HFFc6 (cell line): ENCODE measurements at places on chromosomes 2 and 18. TPM values are rescaled to one million over a fixed set of nuclear protein-coding genes. Genes with fewer than 3 reads are reported as not detected.

GRCh38 chr2:75810611-75811330, 100.1 kb upstream of the GCFC2 start:
- no peak overlapping the region for H3K4me3 ChIP-seq
- no peak for DNase-seq

- H3K27me3 ChIP-seq: no peaks in the 10 kb centered on the region; the same call in 1 of the 2 replicates
- no peak for DNase-seq
- no peaks in the 10 kb centered on the region for H3K36me3 ChIP-seq
- no peak overlapping the region for H3K4me3 ChIP-seq
- peaks cover 9% of the 10 kb centered on the region for H3K4me1 ChIP-seq
These were observed 51.6 kb upstream of the PLA2R1 start for GRCh38 chr2:160114020-160114419.

- no peak for DNase-seq
- peaks cover 22% of the 10 kb centered on the region for H3K4me1 ChIP-seq
- H3K27me3 ChIP-seq: no peaks in the 10 kb centered on the region; the same call in 1 of the 2 replicates
- no peak overlapping the region for H3K27ac ChIP-seq
These were observed 4.9 kb downstream of the TMEM177 start for GRCh38 chr2:119683713-119684443.

DNA sequence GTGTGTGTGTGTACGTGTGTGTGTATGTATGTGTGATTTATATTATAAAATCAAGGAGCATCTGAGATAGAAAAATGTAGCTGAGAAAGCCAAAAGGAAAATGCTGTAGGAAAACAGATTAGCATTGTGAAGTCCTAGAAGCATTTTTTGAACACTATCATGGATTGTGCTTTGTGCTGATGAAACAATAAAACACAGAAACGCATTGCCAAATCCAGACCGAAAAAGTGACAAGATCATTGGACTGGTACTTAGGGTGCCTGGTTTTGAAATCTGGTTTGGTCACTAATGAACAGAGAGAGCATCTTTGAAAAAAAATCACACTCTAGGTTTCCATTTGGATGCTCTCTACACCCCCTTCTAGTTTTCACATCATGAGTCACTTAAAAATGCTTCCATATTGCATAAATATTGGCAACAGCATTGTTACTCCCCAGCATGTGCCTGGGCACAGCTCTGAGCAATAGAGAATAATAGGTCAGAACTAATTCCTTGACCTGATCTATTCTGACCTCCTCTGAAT, 214.6 kb upstream of the LRRTM1 start:
- no peaks in the 10 kb centered on the region for H3K27me3 ChIP-seq
- DNase-seq: no peak
- no peaks in the 10 kb centered on the region for H3K36me3 ChIP-seq
- H3K4me1 ChIP-seq: no peaks in the 10 kb centered on the region

DNA sequence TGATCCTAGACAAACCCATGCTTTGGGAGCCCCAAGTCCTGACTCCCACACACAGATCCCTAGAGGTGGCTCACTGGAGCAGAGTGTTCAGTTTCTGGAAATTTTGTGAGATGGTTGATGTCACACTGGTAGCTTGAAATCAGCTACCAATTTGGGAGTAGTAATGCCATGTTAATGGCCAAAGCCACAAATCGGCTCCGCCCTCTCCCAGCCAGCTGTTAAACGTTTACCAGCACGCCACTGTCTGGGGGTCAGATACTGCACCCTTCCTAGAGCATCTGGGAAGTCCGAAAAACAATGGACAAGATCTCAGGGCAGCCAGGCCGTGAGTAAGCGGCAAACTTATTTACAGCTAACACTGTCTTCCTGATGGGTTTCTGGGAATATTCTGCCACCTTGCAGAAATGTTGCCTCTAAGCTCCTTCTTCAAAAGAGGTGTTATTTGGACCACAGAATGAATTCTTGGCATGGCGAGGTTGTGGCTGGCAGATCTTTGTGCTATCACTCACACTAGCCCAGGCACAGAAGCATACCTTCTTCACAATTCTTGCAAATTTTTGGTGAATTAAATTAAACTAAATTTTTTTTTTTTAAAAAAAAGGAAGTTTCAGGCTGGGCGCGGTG, 60.2 kb upstream of the FZD7 start:
- H3K27me3 ChIP-seq: peaks cover 1% of the 10 kb centered on the region
- no peak overlapping the region for H3K4me3 ChIP-seq
- peaks cover 7% of the 10 kb centered on the region; the same call in 1 of the 2 replicates for H3K36me3 ChIP-seq
- no peak overlapping the region for H3K27ac ChIP-seq

GRCh38 chr18:79902640-79903039, 48.8 kb downstream of the SLC66A2 start:
- no peaks in the 10 kb centered on the region for H3K4me1 ChIP-seq
- H3K27ac ChIP-seq: no peak overlapping the region
- no peak for DNase-seq
- H3K4me3 ChIP-seq: no peak overlapping the region
- H3K27me3 ChIP-seq: peaks cover 5% of the 10 kb centered on the region; the same call in 1 of the 2 replicates
- peaks cover 26% of the 10 kb centered on the region for H3K36me3 ChIP-seq

GRCh38 chr18:35515460-35516130, 17.8 kb upstream of the INO80C start:
- DNase-seq: no peak
- H3K36me3 ChIP-seq: no peaks in the 10 kb centered on the region
- H3K27ac ChIP-seq: peak overlapping the region; percentile 60
- H3K27me3 ChIP-seq: peaks cover 5% of the 10 kb centered on the region

GRCh38 chr18:77093067-77093430, 39.5 kb downstream of the MBP start:
- no peak overlapping the region for H3K4me3 ChIP-seq
- H3K4me1 ChIP-seq: peaks cover 3% of the 10 kb centered on the region; the same call in 1 of the 2 replicates
- peaks cover 8% of the 10 kb centered on the region for H3K27me3 ChIP-seq
- no peak overlapping the region for H3K27ac ChIP-seq
- no peaks in the 10 kb centered on the region for H3K36me3 ChIP-seq

- no peaks in the 10 kb centered on the region for H3K36me3 ChIP-seq
- H3K4me1 ChIP-seq: no peaks in the 10 kb centered on the region
- no peak overlapping the region for H3K4me3 ChIP-seq
These were observed 18.8 kb upstream of the FAM110C start for GRCh38 chr2:65121-65520.

- no peak for DNase-seq
- H3K36me3 ChIP-seq: peaks cover 7% of the 10 kb centered on the region; the same call in 1 of the 2 replicates
- H3K27ac ChIP-seq: no peak overlapping the region
- H3K4me1 ChIP-seq: peaks cover 41% of the 10 kb centered on the region
- H3K4me3 ChIP-seq: no peak overlapping the region
These were observed 25.7 kb downstream of the DIS3L2 start for GRCh38 chr2:231987124-231987727.

DNA sequence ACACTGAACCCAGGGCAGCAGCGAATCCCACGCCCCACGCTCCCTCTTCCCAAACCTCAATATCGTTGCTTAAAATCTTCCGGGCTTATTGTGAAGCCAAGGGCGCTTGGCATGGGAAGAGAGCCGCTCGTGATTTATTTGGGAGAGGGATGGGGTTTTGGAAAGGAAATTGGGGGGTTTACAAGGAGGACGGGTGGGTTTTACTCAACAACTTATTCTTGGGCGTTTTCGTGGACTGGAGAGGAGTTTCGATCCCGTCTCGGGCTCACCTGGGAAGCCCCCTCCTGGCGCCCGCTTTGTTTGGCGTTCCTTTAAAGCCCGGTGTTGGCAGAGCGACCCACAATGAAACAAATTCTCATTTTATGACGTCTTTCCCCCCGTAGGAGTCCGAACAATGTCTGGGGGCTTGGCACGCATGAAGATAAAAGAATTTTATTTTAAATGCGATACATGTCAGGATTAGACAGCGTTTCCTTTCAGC, 135.3 kb downstream of the INSIG2 start:
- no peak overlapping the region for H3K27ac ChIP-seq
- H3K27me3 ChIP-seq: peaks cover 30% of the 10 kb centered on the region
- H3K36me3 ChIP-seq: no peaks in the 10 kb centered on the region
- H3K4me3 ChIP-seq: peak overlapping the region; percentile 68
- DNase-seq: no peak

GRCh38 chr18:44536619-44537018, 144.1 kb upstream of the SETBP1 start:
- no peaks in the 10 kb centered on the region for H3K36me3 ChIP-seq
- H3K4me3 ChIP-seq: no peak overlapping the region

DNA sequence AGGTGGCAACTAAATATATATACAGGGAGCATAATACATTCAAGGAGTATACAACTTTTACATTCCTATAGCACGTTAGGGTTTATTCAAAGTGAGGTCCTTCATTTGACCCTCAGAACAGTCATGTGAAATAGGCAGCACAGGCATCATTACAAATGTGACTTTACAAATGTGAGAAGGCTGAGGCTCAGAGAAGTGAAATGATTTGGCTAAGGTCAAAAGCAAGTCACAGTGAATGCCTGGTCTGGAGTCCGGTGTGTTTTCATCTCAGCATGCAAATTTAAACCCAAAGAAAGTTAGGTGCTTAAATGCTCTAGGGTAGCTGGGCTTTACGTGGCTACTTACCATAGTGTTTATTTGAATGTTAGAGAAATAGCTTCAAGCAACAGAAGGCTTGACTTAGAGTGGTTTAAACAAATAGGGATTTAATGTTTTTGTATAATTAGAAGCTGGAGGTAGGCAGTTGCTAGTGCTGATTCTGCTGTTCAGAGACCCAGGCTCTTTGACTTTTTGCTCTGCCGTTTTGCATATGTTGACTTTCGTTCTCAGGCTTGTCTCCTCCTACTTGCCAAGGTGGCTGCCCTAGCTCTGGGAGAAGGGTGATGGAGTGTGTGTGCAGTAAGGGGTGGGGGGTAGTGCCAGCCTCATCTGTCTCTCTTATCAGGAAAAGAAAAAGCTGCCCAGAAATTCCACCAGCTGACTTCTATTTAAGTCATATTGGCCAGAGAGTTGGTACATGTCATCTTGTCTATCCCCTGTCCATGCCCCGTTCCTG, 89.2 kb downstream of the PLCL1 start:
- no peak overlapping the region for H3K4me3 ChIP-seq
- H3K36me3 ChIP-seq: no peaks in the 10 kb centered on the region
- no peak overlapping the region for H3K27ac ChIP-seq
- no peak for DNase-seq

DNA sequence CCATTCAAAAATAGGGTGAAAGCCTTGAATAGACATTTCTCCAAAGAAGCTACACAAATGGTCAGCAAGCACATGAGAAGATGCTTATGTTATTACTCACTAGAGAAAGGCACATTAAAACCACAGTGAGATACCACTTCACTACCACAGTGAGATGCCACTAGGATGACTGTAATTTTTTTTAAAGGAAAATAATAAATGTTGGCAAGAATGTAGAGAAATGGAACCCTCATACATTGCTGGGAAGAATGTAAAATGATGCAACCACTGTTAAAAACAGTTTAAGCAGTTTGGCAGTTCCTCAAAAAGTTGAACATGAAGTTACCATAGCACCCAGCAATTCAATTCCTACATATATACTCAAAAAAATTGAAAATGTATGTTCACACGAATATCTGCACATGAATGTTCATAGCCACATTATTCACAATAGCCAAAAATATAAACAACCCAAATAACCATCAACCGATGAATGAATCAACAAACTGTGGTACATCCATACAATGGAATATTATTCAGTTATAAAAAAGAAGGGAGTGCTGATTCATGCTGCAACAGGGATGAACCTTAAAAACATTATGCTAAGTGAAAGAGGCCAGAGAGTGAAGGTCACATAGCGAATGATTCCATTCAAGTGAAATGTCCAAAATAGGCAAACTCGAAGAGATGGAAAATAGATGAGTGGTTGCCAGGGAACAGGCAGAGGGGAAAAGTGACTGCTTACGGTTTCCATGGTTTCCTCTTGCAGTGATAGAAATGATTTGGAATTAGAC, 156.2 kb upstream of the NDUFV2 start:
- H3K27me3 ChIP-seq: no peaks in the 10 kb centered on the region; the same call in none of the 2 replicates
- H3K4me1 ChIP-seq: peaks cover 88% of the 10 kb centered on the region
- H3K27ac ChIP-seq: peak overlapping the region; percentile 92

- peaks cover 13% of the 10 kb centered on the region for H3K27me3 ChIP-seq
- no peaks in the 10 kb centered on the region for H3K36me3 ChIP-seq
- H3K27ac ChIP-seq: no peak overlapping the region
- no peak overlapping the region for H3K4me3 ChIP-seq
- DNase-seq: no peak
- no peaks in the 10 kb centered on the region for H3K4me1 ChIP-seq
These were observed 19.5 kb upstream of the POMC start for GRCh38 chr2:25187729-25188350.

GATA6 gene
- 0.38 to 1.6 TPM (median 0.63 TPM) in 3 replicates for total RNA-seq

PLB1 gene
- 0.50 to 1.3 TPM (median 0.66 TPM) in 3 replicates for total RNA-seq

MYL1 gene
- not detected in 2 replicates for total RNA-seq

BMP10 gene
- not detected in 3 replicates for total RNA-seq

CHRNA1 gene
- not detected in 3 replicates for total RNA-seq

TBR1 gene
- not detected in 3 replicates for total RNA-seq
